ENCODE measurements at places on chromosomes 12 and 14.

DNA sequence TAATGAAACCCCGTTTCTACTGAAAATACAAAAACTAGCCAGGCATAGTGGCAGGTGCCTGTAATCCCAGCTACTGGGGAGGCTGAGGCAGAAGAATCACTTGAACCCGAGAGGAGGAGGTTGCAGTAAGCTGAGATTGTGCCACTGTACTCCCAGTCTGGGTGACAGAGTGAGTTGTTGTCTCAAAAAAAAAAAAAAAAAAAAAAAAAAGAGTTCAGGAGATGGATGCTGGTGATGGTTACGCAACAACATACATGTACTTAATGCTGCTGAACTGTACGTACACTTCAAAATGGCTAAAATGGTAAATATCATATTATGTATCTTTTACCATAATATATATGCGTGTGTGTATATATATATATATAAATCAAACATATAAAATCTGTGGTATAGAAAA is 29.0 kb downstream of the ACTN1 start:
- ATAC-seq = no peak

GRCh38 chr14:59239022-59239421 is 50.6 kb downstream of the DAAM1 start:
- ATAC-seq = no peak

DNA sequence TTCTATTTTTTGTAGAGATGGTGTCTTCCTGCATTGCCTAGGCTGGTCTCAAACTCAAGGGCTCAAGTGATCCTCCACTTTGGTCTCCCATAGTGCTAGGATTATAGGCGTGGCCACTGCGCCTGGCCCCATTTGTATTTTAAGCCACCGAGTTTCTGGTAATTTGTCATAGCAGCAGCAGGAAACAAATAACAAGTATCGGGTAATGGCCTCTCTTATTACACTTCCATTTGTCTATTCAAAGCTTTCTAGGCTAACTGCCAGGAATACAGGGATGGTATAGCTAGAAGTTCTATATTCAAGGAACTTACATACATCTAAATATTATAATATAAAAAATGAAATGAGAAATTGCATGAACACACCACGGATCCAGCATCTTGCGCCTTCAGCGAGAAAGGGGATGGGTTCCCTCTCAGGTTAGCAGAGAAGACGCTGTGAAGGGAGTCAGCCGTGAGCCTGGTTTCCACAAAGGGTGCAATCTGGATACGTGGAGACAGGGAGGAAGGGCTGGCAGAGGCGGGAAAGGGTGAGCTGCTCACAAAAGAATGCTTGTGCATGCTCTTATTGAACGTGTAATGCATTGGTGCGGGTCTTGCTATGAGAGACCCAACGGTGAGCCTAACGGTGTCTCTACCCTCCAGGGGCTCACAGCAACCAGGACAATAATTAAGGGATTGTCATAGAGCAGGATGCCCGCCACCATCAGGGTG is 9.5 kb downstream of the BDKRB1 start:
- ATAC-seq = no peak

GRCh38 chr12:83473408-83474095 is 786.8 kb downstream of the TMTC2 start:
- no peak for ATAC-seq

DNA sequence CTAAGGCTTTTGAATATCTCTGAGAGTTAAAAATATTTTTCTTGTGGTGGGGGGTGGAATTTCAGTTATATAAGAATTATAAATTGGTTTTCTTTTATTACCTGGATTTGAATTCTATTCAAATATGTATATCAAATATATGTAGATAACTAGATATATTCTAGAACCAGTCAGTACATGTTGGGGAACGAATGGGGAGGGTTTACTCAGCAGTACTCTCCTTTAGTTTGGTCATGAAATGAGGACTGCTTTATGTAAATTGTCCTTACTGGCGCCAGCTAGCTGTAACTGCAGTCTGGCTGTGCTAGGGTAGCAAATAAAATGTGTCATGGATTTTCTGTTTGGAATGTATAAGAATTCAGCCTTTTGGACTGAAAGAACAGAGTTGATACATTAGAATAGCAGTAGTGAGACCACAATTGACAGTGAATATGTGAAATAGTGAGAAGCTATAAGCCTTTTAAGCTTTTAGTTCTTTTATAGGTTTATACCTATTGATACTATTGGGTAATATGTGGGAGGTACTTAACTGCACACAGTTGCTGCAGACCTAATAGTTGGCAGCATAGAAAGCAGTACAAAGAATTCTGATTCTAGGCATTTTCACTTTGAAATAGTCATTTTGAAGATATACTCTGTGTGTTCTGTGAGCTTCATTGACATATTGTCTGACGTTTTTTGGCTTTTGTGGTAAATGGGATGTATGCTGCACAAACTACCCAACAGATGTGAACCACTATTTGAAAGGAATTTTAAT is 29.0 kb downstream of the ATF7IP start:
- ATAC-seq = peak; percentile 85

- no peak for ATAC-seq
Measured at GRCh38 chr12:75471902-75472890, 8.4 kb upstream of the GLIPR1 start.

- no peak for ATAC-seq
Measured at GRCh38 chr12:40752011-40752410, 59.8 kb downstream of the CNTN1 start.

- no peak for ATAC-seq
Measured at GRCh38 chr14:34065236-34065635, 114.4 kb upstream of the EGLN3 start.

- no peak for ATAC-seq
Measured at GRCh38 chr12:105240228-105240627, 4.3 kb upstream of the APPL2 start.

- peak; percentile 96 for ATAC-seq
Measured at GRCh38 chr12:119902084-119902509, 25.0 kb upstream of the CIT start.

DNA sequence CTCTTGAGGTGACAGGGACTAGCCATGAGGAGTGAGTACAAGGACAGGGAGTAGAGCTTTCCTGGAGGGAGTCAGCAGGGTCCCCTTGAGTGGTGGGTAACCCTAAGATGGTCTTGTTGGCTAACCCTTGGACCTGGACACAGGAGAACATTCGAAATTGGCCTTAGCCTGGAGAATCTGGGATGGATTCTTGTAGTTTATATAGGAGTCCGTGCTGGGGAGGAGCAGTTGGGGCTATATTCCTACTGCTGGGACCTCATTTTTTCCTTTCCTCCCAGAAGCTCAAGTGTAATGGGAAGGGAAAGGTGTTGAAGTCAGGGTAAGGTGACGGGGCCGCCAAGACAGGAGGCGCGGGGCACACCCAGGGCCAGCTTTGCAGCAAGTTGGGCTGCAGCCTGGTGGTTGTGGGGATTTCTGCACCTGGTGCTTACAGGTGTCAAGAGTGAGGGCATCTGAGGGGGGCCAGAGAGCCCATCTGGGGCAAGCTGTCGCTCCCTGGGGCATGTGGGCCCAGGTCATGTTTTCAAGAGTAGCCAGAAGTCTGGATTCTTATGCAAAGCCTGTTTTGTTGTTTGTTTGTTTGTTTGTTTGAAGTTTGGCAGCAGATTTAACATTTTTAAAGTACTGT is 5.1 kb downstream of the BCL7A start:
- no peak for ATAC-seq

DNA sequence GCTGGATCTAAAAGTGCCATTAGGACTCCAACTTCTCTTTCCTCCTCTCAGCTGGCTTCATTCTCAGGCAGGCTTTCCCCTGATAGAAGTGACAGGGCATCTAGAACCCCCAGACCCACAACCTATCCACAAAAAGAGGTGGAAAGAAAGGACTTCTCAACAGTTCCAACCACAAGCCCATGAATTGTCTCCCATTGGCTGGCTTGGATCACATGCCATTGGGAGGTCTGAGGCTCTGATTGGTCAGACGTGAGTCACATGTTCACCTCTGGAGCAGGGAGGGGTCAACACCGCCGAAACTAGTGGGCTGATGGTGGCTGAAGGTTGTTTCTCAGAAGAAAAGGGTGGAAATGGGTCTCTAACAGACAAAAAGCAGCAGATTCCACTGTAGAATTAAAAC is 47.2 kb downstream of the DRAM1 start:
- ATAC-seq = no peak

DNA sequence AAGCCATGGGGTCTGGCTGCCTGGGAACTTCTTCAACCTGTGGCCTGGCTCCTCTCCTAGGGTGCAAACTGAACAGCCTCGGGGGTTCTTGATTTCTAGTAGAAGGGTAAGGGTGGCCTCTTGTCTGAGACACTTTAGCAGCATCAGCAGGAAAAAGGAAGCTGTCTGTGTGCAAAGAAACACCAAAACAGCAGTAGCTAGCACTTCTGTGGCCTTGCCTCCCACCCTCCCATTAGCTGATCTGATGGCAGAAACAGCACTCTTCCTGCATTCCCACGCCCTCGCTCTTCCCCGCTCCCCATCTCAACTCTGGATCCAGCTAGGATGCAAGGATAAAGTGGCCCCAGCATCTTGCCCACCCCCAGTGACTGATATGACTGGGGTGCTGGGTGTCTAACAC is 20.7 kb downstream of the SLC7A8 start:
- no peak for ATAC-seq

GRCh38 chr12:89756585-89757398 is 48.2 kb upstream of the ATP2B1 start:
- ATAC-seq = peak; percentile 94

GRCh38 chr12:86723326-86723725 is 467.1 kb upstream of the MGAT4C start:
- no peak for ATAC-seq

GRCh38 chr12:119666900-119667576 is 895 bp upstream of the PRKAB1 start:
- ATAC-seq = peak; percentile 2

GRCh38 chr14:22554498-22555383 is 34.3 kb downstream of the DAD1 start:
- no peak for ATAC-seq

Data from activated T-helper 17 cell treated with anti-CD3 and anti-CD28 coated beads, Interleukin-2, amount 50 U/mL, for 72 hours (primary cell).